ENCODE measurements at places on chromosomes 3 and 15.

GRCh38 chr3:161957467-161957866 lies 460.9 kb downstream of the OTOL1 start:
- no peak for DNase-seq

- DNase-seq: peak; percentile 63
These were observed 6.3 kb downstream of the PXYLP1 start for GRCh38 chr3:141237701-141238521.

DNA sequence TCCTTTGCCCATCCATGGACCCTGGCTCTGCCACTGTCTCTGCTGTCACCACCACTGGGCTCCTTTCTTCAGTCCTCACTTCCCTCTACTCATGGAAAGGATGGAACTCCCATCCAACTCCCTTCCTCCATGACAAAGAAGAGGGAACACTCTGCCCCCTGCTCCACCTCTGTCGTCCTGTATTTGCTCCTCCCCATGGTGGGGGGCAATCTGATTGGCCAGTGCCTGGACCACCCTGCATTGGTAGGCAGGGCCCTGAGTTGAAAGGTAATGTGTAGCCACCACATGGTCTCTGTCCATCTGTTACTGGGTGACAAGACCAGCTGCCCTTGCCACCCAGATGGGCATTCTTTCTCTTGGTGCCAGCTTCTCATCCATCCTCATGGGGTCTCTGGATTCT lies 20.7 kb upstream of the HEG1 start:
- no peak for DNase-seq

- DNase-seq: peak; percentile 19
These were observed 194.9 kb upstream of the EPHA6 start for GRCh38 chr3:96619475-96619874.

DNA sequence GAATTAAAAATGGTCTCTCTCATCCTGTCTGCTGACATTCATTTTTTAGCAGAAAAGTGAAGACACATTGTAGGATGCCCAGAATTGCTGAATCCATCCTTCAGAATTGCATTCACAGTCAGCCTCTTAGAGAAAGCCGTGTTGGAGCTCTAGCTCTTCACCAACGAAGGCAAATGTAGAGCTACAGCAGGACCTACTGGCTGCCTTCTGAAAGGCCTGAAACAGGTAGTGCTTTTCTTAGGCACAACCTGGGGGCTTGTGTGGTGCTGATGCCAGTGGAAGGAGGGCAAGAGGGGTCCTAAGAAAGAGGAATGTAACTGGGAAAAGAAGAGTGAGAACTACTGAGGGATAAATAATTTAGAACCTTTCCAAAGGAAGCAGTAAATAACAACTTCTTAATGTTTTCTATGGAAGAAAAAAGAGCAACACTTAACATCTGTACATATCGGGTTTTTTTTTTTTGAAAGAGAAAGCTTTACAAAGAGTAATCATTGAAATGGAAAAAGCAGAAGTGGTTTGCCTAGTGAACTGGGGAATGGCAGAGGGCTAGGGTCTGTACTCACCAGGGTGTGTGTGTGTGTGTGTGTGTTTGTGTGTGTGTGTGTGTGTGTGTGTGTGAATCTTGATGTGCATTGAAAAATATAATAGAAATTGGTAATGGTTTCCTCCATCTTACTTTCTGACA lies 297.8 kb downstream of the SATB1 start:
- DNase-seq: no peak

- DNase-seq: no peak
These were observed 45.5 kb upstream of the HERC1 start for GRCh38 chr15:63879211-63879610.

GRCh38 chr15:91302588-91303439 lies 202.8 kb downstream of the SV2B start:
- peak; percentile 43 for DNase-seq

- no peak for DNase-seq
These were observed 1.2 kb upstream of the LINGO1 start for GRCh38 chr15:77633913-77634265.

- no peak for DNase-seq
These were observed 120.8 kb upstream of the PHLDB2 start for GRCh38 chr3:111738238-111738637.

- no peak for DNase-seq
These were observed 420.7 kb downstream of the ZNF385D start for GRCh38 chr3:21330293-21330692.

GRCh38 chr3:71392251-71392650 lies 191.3 kb downstream of the FOXP1 start:
- no peak for DNase-seq

DNA sequence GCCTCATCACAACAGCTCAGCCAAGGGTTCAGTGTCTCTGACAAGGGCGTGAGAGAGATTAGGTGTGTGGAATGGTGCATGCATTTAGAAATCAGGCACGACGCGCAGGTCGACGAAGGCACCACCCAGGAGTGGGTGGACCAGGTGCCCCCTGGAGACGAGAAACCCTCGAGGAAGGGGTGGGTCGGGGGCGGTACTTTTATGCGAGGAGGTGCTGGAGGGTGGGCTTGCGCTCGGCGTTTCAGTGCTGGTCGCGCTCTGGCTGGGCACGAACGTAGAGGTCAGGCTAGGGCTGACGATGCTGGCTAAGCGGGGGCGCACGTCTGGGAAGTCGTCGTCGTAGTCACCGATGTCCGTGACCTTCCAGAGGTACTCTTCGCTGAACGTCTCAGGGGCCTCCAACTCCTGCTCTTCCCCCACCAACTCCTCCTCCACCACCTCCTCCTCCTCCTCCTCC lies 393 bp downstream of the ERICH6 start:
- no peak for DNase-seq

- no peak for DNase-seq
These were observed 177.7 kb downstream of the ALDH1A2 start for GRCh38 chr15:57887825-57888224.

DNA sequence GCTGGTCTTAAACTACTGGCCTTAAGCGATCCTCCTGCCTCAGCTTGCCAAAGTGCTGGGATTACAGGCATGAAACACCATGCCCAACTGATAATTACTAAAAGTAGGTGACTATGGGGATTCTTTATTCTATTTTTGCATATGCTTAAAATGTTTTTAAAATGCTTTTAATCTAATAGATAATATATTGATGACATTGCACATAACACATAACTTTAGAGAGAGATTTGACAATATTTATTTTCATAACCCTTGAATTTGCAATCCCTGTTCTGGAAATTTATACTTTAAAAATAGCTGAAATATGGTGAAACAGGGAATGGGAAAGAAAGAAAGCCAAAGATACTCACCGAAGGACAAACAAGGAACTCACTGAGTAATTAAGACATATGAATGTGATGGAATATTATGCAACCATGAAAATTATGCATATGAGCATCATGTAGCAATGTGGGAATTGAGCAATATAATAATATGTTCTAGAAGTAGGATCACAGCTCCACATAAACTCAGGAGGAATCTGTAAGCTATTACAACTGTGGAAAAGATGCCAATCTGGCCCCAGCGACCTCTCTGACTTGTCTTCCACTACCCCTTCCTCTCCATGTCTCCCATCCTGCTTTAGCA lies 2.0 kb downstream of the LRRC31 start:
- no peak for DNase-seq

DNA sequence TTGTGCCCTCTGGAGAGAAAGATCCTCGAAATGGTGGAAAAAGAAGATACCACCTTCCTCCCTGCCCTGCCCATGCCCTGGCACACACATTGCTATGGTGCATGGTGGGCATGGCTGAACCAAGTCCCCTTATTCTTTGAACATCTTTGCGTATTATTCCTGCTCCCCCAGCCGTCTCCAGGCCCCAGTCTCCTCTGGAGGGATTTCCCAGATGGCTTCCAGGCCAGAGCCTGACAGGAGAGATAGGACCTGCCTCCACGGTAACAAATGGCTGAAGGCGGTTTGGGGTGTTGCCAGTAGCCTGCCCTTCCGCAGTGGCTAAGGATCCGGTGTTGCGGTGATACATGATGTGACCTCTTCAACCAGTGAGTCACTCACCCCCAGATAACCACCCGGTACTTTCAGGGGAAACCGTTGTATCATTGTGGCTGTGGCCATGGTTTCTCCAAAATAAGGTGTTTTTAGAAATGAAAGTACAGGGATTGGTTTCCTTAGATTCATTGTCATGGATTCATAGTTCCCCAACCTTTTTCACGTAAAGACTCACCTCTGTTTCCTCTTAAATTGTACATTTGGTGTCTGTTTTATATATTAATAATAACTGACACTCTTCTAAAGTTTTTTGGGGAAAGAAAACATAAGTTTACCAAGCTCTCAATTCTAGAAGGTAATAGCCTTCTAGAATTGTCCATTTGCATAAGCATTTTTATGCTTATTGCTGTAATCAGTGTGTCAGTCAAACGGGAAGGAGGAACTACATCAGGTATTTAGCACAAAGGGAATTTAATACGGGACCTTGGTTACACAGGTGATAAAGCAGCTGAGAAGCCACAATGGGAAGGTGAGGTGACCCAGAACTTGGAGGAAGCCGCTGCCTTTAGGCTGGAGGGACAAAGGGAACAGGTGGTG lies 25.9 kb downstream of the SMAD3 start:
- peak; percentile 82 for DNase-seq

DNA sequence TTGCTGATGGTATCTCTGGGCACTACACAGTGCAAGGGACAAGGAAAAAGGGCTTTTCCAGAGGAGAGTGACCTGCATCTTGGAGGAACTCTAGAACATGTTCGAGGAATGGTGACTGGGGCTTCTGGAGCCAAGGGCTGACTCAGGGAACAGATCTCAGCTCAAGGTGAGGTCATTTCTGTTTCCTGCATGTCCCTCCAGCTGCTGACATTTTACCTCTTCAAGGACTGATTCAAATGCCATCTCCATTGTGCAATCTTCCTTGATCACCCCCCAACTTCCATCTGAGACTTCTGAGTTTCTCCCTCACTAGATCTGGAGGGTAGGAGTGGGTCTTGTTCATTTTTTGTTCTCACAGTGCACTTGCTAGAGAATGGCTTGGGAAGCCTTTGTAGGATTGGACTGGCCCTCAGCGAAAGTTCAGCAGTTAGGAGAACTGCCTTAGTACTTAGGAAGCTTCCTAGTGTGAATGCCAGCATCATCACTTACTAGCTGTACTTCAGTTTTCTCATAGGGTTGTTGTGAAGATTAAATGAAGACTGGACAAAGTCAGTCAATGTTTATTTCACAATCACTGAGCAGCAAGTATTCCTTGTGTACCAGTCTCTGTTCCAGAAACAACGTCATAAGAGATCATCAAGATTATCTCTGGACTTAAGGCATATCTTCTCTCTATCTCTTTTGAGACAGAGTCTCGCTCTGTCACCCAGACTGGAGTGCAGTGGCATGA lies 2.6 kb upstream of the IDH3A start:
- DNase-seq: no peak

- DNase-seq: no peak
These were observed 78.7 kb upstream of the PROK2 start for GRCh38 chr3:71863563-71864190.

DNA sequence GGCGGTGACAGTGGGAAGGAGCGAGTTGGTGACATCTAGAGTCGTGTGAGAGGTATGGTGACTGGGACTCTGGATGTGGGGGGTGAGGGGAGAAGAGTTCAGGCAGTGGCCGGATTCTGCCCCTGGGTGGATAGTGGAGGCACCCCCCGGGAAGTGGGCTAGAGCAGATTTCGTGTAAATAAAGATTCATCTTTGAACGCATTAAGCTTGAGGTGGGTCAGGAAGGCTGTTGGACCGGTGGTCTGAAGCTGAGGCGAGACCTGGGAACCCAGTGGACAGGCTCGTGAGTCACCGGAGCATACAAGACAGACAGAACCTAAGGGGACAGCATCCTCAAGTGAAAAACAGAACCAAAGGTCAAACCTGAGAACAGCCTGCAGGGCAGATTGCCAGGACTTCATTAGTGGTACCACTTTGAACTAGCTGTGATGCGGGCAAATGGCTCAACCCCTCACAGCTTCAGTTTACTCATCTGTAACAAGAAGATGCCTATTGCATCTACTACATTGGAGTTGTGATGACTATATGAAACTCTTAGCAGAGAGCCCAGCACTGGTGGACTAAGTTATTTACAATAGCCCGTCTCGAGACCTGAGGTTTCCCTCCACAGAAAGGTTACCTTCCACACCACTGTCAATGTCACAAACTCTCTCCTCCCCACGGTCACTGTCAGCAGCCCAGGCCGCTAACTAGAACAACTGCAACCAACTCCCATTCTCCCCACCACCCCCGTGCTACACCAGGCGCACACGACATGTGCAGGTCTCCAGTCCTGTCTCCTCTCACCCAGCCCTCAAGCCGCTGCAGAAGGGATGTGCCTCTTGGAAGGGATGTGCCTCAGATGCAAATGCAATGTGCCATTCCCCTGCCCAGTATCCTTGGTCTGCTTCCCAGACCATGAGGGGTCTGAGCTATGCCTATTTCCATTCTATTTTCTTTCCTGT lies 901 bp upstream of the CLN6 start:
- DNase-seq: no peak

- DNase-seq: no peak
These were observed 256.5 kb upstream of the CBLB start for GRCh38 chr3:106125321-106125720.

- DNase-seq: no peak
These were observed 266.1 kb downstream of the ARRDC4 start for GRCh38 chr15:98226578-98226977.

DNA sequence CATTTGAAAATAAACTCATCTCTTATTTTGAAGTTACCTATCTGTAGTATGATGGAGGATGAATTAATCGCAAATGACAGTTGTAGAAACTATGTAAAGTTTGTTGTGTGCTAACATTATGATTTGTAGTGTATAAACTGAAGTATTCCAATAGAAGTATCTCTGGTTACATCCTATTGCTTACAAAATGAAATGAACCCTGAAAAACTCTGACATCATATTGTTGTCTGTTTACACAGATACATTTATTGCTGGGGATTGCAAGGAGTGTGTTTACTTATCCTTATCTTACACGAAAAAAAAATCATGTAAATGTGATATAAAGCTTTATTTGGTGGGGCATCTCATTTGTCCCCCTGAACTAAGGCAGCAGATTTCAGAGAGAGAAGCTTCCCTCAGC lies 2.6 kb upstream of the ABHD10 start:
- DNase-seq: no peak
